NCI-H1694 treated with DMSO at 0.1 percent for 48 hours (cell line): ENCODE measurements at places on chromosomes 5 and 9.
A peak's percentile ranks its signal among the peaks of the same experiment; 100 is the strongest.

DNA sequence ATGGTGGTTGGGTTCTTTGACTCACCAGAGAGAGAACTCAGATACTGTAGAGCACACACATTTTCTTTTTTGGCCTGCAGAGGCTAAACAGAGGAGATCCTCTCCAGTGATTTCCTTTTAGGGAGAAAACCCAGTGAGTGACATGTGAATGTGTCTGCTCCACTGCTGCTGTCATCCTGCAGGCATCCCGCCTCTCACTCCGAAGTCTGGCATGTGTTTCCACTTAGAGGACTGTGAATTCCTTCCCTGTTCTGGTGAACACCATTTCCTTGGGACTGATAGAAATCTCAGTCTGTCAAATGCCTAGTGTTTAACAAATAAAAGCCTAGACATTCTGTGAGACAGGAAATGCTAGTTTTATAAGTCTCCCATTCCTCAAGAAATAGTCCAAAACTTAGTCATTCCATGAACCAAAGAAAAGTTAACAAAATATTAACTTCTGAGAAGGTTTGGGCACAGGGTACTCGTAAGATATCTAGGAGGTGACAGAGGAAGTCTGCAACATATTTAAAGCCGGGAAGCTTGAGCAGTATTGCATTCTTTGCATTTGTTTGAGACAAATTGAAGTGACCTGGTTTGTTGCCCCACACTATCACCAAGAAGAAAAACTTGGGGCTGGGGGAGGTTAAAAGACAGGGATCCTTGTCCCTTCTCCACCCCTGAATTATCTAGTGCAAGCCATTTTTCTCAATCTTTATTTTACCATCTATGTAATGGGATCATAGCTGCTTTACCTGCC, 74.9 kb upstream of the NIPAL4 start:
- DNase-seq, result no peak

- DNase-seq, result no peak
Observed at GRCh38 chr5:174559566-174560090, 164.8 kb upstream of the MSX2 start.

DNA sequence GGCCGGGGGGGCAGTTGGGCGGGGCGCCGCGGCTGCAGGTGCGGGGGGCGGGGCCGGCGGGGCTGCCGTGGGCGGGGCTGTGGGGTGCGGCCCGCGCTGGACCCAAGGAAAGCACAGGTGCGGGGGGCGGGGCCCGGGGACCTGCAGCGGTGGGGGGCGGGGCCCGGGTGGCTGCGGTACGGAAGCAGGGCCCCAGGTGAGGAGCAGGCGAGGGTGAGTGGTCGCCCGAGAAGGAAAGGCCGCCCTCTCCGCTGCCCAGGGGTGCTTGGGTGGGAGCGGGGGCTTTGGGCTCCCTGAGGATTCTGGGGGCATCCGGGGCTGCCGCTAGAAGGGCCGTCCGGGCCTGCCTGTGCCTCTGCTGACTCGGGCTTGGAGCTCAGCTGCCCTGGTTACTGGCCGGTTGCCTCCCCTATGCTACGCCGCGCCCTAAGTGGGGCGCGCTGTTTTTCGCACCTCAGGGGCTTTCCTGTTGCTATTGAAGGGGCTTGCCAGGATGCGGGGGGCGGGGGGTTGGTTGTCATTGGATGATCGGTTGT, 767 bp downstream of the RALGPS1 start:
- DNase-seq, result no peak

DNA sequence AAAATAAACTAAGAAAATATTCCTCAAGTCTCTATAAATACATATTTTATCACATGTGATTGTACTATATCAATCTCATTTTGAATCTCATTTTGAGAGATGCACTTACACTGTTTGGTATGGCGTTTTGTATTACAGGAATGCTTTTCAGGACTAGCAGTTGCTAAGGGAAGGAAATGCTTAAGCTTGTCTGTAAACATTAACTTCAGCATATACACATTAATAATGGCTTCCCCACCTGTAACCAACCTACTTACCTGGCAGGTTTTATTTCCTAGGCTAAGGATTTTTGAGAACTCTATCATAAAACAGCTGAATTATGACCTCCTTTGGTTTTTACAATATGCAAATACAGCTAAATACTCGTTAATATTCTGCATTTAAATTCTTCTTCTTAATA, 141.0 kb upstream of the GRHPR start:
- DNase-seq, result no peak

DNA sequence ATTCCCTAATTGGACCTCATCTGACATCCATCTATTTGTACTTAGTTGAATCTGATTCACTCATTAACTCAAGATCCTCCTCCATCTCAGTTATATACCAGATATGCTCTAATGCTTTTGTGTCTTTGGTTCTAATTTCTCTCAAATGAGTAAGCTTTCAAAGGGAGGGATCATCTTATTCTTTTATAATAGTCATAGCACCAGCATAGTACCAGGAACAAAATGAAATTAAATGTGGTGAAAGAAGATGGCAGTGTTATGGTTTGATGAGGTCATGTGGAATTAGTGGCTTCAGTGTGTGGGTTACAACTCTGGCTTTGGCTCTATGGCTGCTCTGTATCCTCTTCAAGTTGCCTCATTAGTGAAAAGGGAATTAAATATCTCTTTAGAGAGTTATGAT, 32.5 kb upstream of the ZNF366 start:
- DNase-seq, result no peak

- DNase-seq, result no peak
Observed at GRCh38 chr5:54799645-54800044, 185.7 kb downstream of the ESM1 start.

DNA sequence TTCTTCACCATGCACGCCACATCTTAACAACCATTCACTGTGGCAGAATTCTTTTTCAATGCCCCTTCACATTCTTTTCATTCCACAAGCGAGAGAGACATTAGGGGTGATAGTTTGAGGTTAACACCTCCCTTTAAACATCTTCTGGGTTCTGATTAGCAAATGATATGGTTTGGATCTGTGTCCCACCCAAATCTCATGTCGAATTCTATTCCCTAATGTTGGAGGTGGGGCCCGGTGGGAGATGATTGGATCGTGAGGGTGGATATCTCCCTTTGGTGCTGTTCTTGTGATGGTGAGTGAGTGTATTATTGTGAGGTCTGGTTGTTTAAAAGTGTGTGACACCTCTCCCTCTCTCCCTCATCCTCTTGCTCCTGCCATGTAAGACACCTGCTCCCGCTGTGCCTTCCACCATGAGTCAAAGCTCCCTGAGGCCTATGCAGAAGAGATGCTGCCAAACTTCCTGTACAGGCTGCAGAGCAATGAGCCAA, 46.1 kb upstream of the RAI14 start:
- DNase-seq, result no peak

DNA sequence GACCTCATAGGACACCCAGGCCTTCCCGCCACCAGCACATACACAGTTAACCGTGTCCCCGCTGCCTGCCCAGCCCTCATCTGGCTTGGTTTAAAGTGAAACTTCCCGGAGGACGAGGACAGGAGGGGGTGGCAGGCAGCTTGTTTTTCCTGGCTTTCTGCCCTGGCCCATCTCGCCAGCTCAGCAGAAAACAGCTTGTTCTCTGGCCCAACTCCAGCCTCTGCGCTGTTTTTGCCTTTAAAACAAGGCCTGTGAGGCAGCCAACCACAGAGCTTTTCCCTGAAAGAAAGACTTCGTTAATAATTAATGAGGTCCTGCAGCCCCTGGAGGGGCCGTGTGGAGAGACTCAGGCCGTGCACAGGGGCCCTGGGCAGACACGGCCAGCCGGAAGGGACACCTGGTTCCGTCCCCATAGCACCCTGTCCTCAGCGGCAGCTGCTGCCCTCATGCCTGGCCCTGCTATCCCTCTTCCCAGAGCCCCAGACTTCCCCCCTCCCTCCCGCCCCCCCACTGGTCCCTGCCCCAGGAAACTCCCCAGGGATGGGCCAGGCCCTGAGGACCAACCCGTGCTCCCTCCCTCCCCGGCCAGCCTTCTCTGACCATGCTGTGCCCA, 108.7 kb downstream of the RXRA start:
- peak; percentile 94 for DNase-seq

DNA sequence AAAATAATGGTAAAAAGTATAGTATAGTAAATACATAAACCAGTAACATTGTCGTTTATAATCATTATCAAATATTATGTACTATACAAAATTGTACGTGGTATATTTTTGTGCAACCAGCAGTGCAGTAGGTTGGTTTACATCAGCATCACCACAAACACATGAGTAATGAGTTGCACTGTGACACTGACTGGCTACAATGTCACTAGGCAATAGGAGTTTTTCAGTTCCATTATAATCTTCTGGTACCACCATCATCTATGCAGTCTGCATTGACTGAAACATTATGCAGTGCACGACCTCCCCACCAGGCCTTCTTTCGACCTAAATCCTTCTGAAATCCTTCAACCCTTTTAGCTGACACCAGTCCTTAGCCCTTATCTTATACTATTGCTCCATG, 105.8 kb downstream of the SREK1 start:
- no peak for DNase-seq

- no peak for DNase-seq
Observed at GRCh38 chr9:87537625-87538024, 40.0 kb downstream of the DAPK1 start.

DNA sequence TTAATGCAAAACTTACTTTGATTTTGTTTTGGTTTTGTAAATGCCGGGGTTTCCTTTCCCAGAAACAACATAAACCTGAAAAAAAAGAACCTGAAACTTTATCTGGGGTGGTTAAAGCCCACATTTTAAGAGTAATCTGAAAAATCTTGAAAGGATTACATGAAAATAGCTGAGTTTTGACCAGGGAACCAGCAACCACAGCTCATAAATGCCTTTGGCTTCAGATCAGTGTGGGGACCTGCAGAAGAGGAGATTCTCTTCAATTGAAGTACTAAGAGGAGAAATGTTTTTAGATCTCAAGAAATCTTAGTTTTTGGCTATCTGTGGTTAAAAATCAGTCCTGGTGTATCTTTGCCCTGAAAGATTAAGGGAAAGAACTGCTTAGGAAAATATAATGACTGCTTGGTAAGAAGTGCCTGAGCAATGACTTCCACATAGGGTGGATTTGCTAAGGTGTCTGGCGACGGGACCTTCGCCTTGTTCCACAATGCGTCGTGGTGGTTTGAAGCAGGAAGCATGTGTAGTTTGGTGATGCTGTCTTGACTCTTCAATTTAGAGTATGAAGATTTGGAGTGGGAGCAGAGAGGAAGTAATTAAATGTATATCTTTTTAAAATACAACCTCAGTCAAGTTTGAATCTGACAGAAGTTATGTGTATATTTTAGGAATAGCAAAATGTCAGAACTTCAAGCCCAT, 186.5 kb downstream of the MAN2A1 start:
- no peak for DNase-seq

DNA sequence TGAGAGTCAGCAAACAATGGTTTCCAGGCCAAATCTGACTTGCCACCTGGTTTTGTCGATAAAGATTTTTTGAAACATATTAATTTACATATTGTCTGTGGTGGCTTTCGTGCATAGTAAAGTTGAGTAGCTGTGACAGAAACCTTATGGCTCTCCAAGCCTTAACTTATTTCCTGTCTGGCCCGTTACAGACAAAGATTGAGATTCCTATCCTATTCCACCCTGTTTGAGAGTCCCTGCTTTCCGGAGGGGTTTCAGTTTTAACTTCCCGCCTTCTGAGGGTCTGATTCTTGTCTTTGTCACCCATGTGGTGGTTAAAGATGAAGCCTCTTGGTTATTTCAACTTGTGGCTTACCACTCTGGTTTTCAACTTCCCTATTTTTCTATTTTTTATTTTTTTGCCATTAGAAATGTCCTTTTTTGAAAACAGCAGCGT, 11.4 kb downstream of the OTULIN start:
- no peak for DNase-seq

DNA sequence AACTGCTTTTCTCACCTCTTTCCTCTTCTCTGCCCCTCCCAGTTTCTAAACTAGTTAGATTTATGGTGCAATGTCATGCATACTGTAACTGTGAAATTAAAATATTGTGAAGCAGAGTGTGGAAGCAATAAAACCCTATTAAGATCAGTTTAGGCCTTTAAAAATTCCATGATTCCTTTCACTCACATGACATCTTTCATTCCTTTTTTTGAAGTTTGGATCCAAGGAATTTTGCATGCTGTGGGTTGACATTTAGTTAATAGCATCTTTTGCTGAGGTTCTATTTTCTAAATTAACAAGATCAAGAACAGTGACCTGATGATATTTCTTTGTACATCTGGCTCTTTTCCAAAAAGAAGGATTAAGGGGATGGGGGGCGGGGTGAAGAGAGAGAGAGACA, 13.7 kb downstream of the FOXD1 start:
- DNase-seq, result no peak

DNA sequence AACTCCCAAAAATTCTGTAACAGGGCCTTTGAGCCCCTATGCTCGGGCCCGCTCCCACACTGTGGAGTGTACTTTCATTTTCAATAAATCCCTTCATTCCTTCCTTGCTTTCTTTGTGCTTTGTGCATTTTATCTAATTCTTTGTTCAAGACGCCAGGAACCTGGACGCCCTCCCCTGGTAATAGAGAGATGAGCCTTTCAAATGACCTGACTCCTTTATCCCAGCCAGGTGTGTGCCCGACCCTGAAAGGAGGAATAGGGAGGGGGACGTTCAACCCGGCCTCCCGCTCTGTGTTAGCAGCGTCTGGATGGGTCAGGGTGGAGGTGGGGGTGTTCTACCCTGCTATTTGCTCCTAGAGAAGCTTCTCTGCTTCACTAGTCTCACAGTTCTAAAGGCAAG, 53.9 kb downstream of the FXN start:
- no peak for DNase-seq

GRCh38 chr5:141373673-141374317, at the start of gene PCDHGA6:
TSS of gene PCDHGA6 (plus strand) at chr5:141373891. CDS start at chr5:141374084, 193 bp downstream.
- no peak for DNase-seq

DNA sequence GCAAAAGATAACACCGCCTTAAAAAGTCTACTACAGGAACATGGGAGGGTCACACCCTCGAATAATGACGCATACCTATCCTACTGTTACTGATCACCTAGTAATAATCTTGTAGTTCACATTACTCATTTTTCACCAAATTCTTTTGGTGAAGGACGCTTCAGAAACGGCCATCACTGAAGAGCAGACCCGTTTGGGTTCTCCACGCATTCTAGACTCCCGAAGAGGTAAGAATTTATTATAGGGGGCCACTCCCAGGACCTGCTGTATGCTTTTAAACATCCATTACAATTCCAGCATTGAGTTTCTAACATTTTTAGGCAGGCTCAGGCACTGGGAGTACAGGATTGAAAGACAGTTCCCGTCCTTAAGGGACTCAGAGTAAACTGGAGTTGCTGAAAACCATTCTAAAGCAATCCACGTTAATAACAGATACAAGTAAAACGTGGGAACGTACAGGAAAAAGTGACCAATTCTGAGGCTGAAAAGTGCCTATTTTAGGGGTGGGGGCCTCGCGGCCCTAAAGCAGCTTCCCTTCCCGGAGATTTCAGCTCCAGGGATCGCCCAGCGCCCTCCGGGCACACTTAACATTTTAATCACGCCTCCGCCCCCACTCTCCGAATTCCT, at the start of gene FER:
FER (plus strand) TSS at position 124 of the 627 bp plus-strand sequence. CDS start 50,286 bp downstream, outside the sequence.
- no peak for DNase-seq

- no peak for DNase-seq
Observed at GRCh38 chr5:33148076-33148513, 292.7 kb upstream of the TARS1 start.
